ENCODE measurements at places on chromosomes 3 and 15. TPM values are rescaled to one million over a fixed set of nuclear protein-coding genes. Genes with fewer than 3 reads are reported as not detected.

The NTRK3 gene
- total RNA-seq: 2.8 TPM

GRCh38 chr3:39361252-39361927 is 21.8 kb upstream of the SLC25A38 start:
- no peaks in the 10 kb centered on the region for H3K4me1 ChIP-seq
- no peak overlapping the region for H3K4me3 ChIP-seq
- H3K36me3 ChIP-seq: no peaks in the 10 kb centered on the region
- no peak for DNase-seq
- no peaks in the 10 kb centered on the region for H3K27me3 ChIP-seq
- no peak overlapping the region for H3K27ac ChIP-seq

The SMCO1 gene
- not detected for total RNA-seq

DNA sequence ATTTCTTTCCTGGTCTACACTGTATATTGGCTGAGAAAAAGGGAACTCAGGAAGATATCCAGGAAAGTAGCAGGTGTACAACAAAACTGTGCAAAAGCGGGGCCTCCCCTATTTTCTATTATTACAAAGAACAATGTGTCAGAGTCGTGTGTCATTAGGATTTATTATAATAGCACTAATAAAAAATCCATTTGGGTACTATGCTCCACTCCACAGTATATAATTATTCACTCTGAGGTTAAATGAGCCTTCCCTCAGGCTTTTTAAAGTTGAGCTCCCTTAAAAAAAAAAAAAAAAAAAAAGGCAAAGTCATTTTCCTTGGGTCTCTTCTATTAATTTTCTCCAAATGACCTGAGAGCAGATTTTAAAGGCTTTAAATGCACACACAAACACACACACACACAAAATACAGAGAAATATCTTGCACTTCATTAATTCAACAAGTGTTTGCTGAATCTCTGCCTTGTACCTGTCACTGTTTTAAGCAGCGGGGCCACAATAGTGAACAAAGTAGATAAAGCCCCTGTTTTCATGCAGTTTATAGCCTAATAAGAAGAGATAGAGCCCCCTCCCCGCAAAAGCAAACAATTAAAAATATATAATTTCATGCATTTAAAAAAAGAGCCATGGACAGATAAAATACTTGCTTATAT is 1.3 kb upstream of the DPP8 start:
- DNase-seq: no peak
- peaks cover 12% of the 10 kb centered on the region for H3K4me1 ChIP-seq
- no peak overlapping the region for H3K27ac ChIP-seq
- H3K4me3 ChIP-seq: no peak overlapping the region
- H3K27me3 ChIP-seq: no peaks in the 10 kb centered on the region

DNA sequence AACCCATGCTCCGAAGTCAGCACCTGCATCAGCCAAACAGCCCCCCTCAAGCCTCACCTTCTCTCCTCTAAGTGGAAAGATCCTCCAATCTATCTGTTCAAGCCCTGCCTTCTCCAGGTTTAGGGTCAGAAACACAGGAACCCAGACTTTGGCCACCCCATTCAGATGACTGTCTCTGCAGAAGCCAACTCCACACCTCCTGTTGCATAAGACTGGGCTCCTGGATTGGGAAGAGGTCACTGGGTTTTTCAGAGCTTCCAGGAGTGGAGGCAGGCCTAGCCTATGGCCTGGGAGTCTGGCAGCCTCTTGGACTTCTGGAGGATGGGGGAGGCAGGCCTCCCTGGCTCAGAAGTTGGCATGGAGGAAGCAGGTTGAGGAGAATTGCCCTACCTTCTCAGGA is 21.5 kb downstream of the CCDC33 start:
- no peaks in the 10 kb centered on the region for H3K36me3 ChIP-seq
- H3K4me3 ChIP-seq: no peak overlapping the region
- no peaks in the 10 kb centered on the region for H3K4me1 ChIP-seq
- peaks cover 16% of the 10 kb centered on the region for H3K27me3 ChIP-seq
- no peak overlapping the region for H3K27ac ChIP-seq
- DNase-seq: no peak

GRCh38 chr3:172087602-172088580 is 48.5 kb downstream of the FNDC3B start:
- H3K36me3 ChIP-seq: no peaks in the 10 kb centered on the region
- no peaks in the 10 kb centered on the region for H3K27me3 ChIP-seq
- H3K4me3 ChIP-seq: no peak overlapping the region
- DNase-seq: no peak
- H3K4me1 ChIP-seq: peaks cover 60% of the 10 kb centered on the region
- peak overlapping the region; percentile 66 for H3K27ac ChIP-seq

DNA sequence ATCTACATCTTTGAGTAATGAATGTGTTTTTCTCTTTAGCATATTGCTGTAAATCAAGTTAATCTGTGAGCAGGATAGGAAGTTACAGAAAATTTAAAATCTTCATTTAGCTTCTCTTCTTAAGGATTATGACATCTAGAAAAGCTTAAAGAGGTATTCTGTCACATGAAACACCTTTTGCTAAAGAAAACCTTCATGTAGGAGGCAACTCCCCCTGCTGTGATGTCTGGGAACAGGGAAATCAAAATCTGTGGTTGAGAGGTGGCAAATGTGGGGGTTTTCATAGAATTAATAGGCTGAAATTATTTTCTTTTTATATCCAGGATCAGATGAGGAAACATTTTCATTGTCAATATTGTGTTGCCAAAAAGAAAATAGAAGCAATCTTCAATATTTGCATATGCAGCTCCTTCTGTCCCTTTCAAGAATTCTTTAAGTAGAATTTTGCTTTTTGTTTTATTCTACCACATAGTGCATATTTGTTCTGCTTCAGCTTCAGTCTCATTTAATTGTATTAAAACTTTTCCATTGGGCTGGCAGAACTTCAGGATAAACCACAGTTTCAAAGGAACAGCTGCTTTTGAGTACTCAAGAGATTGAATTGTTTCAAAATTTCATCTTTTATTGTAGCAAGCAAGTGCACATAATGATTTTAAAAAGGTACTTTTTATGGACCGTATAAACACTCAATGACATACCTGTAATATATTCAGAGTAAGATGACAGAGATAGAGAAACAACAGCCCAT is 128.4 kb downstream of the RAP2B start:
- H3K4me1 ChIP-seq: no peaks in the 10 kb centered on the region
- H3K36me3 ChIP-seq: no peaks in the 10 kb centered on the region
- no peak overlapping the region for H3K4me3 ChIP-seq
- DNase-seq: no peak

DNA sequence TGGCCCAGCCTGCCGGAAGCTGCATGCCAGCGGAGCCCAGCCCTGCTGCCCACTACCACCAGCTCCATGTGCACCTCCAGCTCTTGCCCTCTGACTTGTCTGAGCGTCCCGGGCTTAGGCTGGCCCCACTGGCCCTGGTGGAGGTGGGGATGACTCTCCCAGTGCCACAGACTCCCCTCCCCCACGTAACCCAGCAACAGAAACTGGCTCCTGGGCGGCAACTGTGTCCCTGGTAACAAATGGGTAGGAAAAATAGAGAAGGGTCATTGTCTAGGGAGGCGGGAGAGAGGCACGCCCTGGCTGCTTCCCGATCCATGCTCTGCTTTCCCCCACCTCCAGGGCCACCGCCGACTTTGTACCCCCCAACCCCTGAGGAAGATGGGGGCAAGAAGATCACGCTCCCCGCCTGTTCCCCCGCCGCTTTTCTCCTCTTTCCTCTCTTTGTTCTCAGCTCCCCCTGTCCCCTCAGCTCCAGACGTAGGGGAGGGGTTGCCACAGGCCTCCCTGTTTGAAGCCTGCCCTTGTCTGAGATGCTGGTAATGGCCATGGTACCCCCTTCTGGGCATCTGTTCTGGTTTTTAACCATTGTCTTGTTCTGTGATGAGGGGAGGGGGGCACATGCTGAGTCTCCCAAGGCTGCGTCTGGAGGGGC is 10.8 kb upstream of the SEMA3B start:
- H3K4me3 ChIP-seq: no peak overlapping the region
- peaks cover 12% of the 10 kb centered on the region for H3K36me3 ChIP-seq
- no peaks in the 10 kb centered on the region for H3K27me3 ChIP-seq
- H3K27ac ChIP-seq: peak overlapping the region; percentile 95

The NEK10 gene
- 1.1 TPM for total RNA-seq

The ATP13A4 gene
- 5.6 TPM for total RNA-seq

The CCR3 gene
- total RNA-seq: not detected

DNA sequence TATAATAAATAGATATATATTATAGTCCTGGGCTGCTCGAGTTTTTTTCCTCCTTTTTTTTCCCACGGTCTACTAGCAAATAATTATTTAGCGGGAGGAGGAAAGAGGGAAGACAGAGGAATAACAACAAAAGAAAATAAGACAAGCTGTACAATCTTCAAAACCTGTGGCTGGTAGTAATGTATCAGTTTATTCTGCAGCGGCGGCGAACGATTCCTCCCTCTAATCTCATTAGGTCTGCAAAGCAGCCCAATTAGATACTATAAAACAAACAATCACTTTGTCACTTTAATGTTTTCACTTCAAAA is 390 bp upstream of the TLE3 start:
- H3K4me3 ChIP-seq: peak overlapping the region; percentile 88
- H3K4me1 ChIP-seq: peaks cover 59% of the 10 kb centered on the region
- peak overlapping the region; percentile 96 for H3K27ac ChIP-seq
- H3K36me3 ChIP-seq: no peaks in the 10 kb centered on the region
- peak; percentile 36 for DNase-seq
- no peaks in the 10 kb centered on the region for H3K27me3 ChIP-seq

DNA sequence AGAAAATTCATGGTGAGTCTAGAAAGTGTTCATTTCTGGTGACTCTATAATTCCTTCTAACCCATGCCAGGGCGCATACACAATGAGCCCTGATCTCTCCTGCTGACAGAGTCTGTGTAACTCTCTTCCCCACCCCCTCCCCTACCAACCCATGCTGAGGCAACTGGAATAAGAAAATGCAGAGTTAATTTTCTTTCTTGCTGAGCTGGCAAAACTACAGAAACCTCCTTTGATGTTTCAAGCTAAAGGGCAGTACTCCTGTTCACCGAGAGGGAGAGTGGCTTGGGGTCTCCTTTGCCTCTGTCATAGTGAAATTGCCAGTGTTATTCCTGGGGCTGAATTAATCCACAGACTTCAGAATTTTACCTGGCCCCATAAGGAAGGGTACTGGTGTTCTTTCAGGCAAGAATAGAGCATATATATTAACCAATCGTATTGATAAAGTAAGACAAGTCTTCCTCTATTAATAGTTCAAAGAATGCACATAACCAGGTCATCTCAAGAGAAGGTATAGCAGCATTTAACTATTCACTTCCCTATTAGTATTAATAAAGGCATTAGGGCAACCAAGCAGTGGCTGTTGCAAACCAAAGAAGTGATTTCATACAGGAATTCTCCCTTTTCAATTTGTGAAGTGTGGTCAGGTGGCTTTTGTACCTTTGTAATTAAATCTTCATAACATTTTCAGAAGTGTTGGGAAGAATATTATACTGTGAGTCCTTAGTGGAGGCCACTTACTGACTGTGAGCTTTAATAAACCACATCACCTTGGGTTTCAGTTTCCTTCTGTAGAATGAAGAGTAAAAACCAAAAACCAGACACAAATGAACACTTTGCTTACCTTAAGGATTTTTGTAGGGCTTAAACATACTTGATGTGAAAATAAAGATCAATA is 4.1 kb downstream of the GAP43 start:
- H3K27me3 ChIP-seq: peaks cover 44% of the 10 kb centered on the region
- DNase-seq: no peak
- no peak overlapping the region for H3K4me3 ChIP-seq
- no peak overlapping the region for H3K27ac ChIP-seq

- H3K36me3 ChIP-seq: peaks cover 12% of the 10 kb centered on the region
- no peak overlapping the region for H3K27ac ChIP-seq
- H3K27me3 ChIP-seq: no peaks in the 10 kb centered on the region
These were observed 147.2 kb downstream of the STAG1 start for GRCh38 chr3:136604961-136605360.

- no peak overlapping the region for H3K27ac ChIP-seq
- no peak for DNase-seq
- no peaks in the 10 kb centered on the region for H3K36me3 ChIP-seq
- H3K27me3 ChIP-seq: no peaks in the 10 kb centered on the region
- no peak overlapping the region for H3K4me3 ChIP-seq
These were observed 690.5 kb upstream of the ALCAM start for GRCh38 chr3:104676241-104676640.

The TMCO5A gene
- total RNA-seq: not detected

DNA sequence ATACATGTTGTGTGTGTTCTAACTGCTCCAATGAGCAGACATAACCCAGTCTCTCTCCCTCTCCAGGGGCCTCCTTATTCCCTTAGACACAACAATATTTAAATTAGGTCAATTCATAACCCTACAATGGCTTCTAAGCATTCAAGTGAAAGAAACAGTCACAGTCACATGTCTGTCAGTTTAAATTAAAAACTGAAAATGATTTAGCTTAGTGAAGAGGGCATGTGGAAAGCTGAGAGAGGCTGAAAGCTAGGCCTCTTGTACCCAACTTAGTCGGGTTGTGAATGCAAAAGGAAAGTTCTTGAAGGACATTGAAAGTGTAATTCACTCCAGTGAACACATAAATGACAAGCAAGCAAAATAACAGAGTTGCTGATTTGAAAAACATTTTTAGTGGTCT is 1519.6 kb downstream of the OTOL1 start:
- no peaks in the 10 kb centered on the region for H3K27me3 ChIP-seq
- no peak for DNase-seq
- H3K4me1 ChIP-seq: no peaks in the 10 kb centered on the region
- no peaks in the 10 kb centered on the region for H3K36me3 ChIP-seq
- no peak overlapping the region for H3K27ac ChIP-seq

- no peak overlapping the region for H3K4me3 ChIP-seq
- H3K36me3 ChIP-seq: no peaks in the 10 kb centered on the region
- H3K27ac ChIP-seq: no peak overlapping the region
- no peaks in the 10 kb centered on the region for H3K27me3 ChIP-seq
- DNase-seq: no peak
These were observed 125.0 kb downstream of the PDZRN3 start for GRCh38 chr3:73499787-73500186.

The ITIH1 gene
- not detected for total RNA-seq
